ENCODE measurements at places on chromosomes 1 and 21. TPM values are rescaled to one million over a fixed set of nuclear protein-coding genes. Genes with fewer than 3 reads are reported as not detected.

DNA sequence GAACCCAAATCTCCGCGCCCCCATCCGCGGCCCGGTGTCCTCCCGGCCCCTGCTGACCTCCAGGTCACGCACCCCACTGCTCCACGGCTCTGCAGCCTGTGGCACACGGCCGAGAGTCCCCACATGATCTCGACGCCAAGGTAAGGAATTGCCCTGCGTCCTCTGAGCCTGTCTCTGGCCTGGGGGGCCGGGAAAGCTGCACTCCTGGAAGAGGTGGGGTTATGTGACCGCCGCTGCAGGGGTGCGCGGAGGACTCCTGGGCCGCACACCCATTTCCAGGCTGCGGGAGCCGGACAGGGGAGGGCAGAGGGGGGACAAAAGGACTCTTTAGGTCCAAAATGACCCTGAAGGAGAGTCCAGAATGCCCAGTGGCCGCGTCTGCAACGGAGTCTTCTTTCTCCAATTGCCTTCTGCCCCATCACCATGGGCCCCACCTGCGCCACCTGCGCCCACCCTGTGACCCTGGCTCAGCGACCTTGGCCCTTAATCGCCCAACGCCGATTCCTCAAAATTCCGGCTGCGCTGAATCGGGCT lies 997 bp upstream of the SIM2 start:
- DNase-seq, result no peak

DNA sequence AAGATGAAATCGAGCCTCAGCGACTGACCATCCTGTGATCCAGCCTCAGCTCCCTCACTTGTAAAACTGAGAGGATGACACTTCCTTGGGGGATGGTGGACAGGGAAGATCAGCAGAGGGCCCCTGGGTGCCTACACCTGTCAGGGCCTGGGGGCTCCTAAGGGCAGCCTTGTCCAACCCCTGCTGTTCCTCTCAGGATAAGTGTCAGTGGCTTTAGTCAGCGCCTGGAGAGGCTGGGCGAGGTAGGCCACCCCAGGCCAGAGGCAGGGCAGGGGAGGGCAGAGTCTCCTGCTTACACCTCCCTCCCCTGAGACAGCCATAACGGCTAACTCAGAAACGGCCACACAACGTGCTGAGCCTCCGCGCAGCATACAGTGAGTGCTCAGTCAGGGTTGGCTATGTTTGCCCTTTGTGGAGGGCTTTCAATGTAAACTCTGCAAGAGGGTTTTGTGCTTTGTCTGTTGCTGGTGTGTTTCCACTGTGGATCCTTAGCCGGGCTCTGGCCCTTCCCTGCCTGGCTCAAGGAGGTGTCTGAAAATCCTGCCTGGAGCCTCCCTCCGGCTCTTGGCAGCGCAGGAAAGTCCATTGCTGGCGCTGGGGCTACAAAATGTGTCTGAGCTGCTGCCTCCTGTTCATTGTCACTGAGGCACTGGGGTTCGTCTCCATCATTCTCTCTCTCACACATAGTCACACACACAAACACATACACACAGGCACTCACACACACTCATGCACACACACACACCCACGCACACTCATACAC lies 588.4 kb downstream of the PTPRU start:
- DNase-seq, result peak; percentile 23

DNA sequence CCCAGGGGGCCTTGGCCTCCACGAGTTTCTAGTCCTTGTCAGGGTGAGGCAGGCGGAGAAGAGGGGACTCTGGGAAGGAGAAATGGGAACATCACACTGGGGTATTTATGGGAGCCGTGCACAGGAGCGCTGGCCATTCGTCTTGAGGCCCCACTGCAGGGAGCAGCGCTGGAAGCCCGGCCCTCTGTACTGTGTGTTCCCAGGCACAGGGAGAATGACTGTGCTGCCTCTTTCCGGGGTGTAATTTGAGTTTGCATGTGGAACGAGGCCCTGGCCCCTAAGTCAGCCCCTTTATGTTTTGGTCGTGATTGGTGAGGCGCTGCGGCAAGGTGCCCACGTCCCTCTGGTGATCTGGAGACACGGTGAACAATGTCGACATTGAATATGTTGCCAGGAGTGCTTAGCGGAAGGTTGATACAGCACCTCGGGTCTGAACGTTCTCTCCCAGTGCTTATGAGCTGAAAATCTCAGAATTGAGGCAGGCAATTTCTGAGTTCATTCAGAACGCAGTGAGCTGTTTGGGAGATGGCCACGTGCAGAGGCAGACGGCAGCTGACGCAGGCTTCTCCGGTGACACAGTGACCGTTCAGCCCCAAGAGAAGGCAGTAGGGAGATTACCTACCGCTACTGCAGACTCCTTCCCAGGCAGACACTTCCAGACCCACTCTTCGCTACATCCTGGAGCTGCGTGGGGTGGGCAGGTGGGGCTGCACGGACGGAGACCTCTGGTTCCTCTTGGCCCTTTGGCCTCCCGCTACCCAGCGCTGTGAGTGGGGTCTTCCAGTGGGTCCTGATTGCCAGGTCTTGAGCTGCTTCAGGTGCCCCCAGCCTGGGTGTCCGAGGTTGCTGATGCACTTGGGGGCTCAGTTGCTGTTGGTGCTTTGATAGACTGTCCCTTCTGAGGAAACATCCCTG lies 265.8 kb downstream of the CAMTA1 start:
- no peak for DNase-seq

- DNase-seq, result no peak
These were observed 28.0 kb upstream of the PAX7 start for GRCh38 chr1:18602533-18603211.

- DNase-seq, result no peak
These were observed 23.1 kb upstream of the DNASE2B start for GRCh38 chr1:84374991-84375696.

GRCh38 chr1:66283622-66284041 lies 250.3 kb upstream of the SGIP1 start:
- no peak for DNase-seq

DNA sequence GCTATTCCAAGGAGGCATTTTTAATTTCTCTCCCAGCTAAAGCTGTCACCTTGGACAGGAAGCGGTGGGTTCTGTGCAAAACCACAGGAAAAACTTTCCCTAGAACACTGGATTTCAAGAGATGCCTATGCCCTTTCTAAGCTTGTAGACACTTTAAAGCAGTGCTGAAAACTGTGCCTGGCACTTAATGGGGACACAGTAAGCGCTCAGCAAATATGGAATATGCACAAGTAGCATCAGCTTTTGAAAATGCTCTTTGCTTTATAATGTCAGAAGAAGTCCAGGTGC lies 50.9 kb upstream of the TARBP1 start:
- no peak for DNase-seq

GRCh38 chr1:188462837-188463236 lies 1634.1 kb downstream of the PLA2G4A start:
- DNase-seq, result no peak

DNA sequence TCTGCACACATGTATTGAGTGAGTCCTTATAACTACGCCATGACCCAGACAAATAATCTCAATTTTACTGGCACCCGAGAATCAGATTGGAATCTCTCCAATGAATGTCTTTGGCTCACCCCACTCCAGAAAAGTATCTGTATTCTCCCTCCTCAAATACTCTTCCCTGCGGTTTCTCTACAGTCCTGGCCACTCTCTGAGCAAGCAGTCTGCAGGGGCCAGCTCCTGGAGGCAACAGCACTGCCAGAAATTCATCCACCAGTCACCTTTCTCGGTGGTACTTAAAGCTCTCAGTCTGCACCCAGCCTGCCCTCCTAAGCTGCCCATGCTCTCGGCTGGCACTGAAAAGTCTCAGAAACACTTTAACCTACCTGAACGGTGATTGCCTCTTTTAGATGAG lies 16.1 kb upstream of the LYST start:
- no peak for DNase-seq

DNA sequence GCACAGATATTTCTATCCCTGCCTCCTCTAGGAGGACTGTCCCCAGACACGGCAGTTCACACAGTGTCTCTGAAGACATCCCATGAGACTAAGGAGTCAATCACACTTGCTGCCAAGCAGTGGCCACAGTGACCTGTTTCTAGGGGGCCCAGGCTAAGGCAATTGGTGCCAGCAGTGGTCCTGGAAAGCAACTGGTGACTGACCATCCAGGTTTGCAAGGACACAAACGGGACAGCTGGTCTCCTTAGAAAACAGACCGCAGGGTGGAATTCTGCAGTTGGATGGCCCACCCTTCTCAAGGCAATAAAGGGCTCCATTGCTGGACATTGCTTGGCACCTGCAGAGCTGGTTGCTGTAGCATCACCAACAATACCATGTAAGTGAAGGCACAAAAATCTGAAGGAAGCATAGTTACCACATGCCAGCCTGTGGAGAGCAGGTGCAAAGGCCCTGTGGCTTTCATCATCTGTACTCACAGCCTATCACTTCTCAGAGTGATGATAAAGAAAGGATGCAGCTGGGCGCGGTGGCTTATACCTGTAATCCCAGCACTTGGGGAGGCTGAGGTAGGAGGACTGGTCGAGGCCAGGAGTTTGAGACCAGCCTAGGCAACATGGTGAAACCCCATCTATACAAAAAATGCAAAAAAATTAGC lies 81.5 kb downstream of the STUM start:
- no peak for DNase-seq

- DNase-seq, result no peak
These were observed 86.4 kb downstream of the RPE65 start for GRCh38 chr1:68363339-68363738.

GRCh38 chr1:73306899-73307555 lies 890.9 kb downstream of the LRRIQ3 start:
- DNase-seq, result no peak

DNA sequence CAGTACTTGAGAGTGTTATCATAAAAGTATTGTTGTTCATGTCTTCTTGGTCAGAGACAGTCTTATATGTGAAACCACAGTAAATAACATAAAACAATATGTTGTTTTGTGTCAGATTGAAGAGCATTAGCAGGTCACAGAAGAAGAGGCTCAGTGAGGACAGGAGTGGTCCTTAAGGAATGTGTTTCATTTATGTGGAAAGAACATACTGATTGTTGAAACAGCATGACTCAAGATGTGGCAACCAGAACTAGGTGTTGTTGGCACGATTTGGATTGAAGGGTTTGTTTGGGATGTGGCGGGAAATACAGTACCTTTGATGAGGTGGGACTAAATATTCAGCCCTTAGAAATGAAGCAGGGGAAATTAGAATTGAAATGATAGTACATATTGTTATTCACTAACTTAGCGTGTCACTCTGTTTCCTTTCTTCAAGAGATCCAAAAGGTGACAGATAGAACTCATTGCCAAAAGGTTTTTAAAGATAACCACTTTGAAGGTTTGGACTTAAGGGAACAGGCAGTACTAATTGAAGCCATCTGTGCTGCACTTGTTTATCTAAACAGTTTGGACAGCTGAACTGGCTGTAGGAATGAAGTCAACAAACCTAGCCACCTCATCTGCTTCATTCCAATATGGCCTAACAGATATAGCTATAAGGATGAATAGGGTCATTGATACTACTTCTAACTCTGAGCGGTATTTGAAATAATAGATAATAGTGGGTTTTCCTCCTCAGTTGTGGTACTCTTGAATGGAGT lies 14.4 kb downstream of the RALGPS2 start:
- no peak for DNase-seq

GRCh38 chr1:207990876-207991582 lies 80.1 kb upstream of the CD34 start:
- DNase-seq, result peak; percentile 18

DNA sequence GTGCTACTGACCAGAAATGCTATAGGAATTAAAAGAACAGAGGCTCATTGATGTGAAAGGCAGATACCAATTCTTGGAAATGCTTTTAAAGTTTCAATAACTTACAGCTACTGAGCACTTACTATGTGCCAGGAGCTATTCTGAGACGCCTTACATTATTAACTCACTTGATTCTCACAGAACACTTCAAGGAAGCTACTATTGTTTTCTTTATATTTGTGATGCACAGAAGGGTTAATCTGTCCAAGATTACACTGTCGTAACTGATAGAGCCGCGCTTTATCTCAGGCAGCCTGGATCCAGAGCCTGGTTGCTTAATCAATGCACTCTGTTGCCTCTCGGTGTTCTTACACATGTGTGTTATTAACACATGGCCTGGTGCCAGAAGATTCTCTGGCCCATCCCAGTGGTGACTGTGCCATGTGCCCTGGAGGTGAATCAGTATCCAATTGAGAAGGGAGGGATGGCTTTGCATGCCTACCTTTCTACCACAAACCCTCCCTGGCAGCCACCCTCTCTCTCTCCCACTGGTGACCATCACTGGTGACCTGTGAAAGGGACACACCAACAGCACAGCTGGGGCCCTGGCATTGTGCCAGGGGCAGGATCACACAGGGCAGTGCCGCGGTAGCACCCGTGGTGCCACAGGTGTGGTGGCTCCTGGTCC lies 8.8 kb downstream of the FMO1 start:
- no peak for DNase-seq

GRCh38 chr1:69088571-69088970 lies 479.2 kb upstream of the LRRC7 start:
- no peak for DNase-seq

DNA sequence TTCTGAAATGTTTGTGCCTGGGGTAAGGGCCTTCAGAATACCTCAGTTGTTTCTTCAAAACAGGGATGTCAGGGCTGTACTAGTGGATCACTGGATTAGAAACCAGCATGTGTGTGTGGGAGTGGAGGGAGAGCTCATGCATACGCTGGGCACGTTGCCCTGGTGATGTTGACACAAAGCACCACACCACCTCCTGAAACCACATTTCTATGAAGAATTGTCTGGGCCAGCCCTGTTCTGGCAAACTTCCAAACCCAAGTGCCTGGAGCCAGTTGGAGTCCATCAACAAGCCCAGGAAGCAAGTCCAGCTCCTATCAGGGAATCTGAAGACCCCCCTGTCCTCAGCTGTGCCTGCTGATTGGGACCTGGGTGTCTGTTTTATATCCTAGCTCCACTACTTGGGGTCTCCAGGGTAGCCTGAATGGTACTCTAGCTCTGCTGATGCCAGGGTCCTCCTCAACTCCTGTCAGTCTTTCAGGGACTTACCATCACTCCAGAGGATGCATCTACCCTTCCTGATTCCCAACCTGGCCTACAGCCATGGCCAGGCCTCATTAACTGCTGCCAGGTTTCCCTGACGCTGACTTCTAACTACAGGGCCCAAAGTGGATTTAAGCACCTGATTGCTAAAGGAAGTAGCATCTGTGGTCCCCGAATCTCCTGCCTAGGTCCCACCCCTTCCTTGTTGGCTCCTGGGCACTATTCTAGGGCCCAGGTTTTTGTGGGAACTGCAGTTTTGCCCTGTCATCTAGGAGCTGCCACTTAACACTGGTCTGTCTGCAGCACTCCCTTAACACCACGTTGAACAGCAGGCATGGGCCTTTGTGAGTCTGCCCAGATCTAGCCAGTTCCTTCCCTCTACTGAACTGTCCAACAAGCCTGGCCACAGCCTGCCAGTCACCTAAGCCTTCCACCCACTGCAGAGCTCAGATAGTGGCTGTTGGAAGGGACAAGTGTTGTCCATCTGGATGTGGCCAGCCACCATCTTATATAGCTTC lies 45.5 kb downstream of the LPAR3 start:
- peak; percentile 64 for DNase-seq

GRCh38 chr1:191993549-191993948 lies 164.7 kb upstream of the RGS18 start:
- DNase-seq, result no peak

Gene CHD5
- 0.07 TPM for total RNA-seq

Gene GABPA
- total RNA-seq, result 18.1 TPM

Gene TINAGL1
- total RNA-seq, result 264 TPM

Gene CD58
- total RNA-seq, result 26.4 TPM

Gene CFHR3
- 0.20 TPM for total RNA-seq

Gene RXFP4
- total RNA-seq, result not detected

All from right atrium auricular region (tissue), 2 donors.